ENCODE measurements at places on chromosomes 13 and 19.

DNA sequence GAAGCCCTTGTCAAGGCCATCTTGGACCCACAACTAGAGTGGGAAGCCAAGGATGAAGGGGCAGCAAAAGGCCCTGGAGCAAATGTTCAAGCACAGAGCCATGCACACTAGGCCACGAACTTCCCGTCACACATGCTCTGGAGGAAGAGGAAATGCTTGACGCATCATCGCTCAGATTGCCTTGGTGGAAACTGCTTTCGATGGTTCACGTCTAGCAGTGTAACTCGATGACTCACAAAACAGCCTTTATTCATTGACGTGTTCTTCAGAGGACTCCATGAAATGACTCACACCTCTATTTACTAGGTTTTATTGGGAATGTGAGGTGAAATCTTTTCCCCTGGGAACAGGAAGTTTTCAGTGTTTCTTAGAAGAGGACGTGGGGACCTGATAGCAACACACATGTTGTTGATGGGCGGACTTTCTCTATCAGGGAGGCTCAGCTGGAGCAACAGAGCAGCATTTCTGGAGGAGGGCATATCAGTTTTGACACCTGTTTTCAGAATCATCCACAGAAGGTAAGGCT is 79.8 kb upstream of the FLT1 start:
- no peak for DNase-seq

- no peak for DNase-seq
Observed at GRCh38 chr13:33134213-33134612, 118.0 kb downstream of the KL start.

GRCh38 chr19:18710996-18711751 is 27.7 kb downstream of the CRTC1 start:
- DNase-seq = no peak

DNA sequence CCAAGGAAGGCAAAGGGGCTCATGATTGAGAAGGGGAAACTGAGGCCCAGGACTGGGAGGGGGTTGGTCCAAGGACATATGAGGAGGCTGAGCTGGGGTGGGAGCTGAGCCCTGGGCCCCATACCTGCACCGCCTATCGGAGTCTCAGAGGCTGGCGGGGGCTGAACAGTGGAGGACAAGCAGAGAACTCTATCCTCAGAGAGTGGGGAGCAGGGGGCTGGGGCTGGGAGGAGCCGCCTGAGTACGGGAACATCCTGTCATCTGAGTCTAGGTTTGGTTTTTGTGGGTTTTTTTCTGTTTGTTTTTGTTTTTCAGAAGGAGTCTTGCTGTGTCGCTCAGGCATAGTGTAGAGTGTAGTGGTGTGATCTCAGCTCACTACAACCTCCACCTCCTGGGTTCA is 6.2 kb downstream of the ARRDC2 start:
- DNase-seq = no peak

DNA sequence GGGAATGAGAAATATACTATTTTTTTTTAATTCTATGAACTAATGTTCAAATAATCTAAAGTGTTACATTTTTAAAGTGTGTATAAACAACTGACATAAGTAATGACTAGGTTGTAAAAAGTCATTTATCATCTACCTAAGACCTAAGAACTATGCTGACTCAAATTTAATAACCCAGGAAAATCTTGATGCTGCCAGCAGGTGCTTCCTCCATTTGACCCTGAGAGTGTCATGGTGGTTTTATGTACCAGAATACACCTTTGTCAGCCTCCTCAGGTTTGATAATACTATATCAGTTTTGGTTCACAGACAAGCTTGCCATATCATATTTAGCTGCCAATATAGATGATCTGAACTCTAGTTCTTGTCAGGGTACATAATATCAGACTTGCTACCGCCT is 1151.2 kb downstream of the PCDH17 start:
- DNase-seq = no peak

DNA sequence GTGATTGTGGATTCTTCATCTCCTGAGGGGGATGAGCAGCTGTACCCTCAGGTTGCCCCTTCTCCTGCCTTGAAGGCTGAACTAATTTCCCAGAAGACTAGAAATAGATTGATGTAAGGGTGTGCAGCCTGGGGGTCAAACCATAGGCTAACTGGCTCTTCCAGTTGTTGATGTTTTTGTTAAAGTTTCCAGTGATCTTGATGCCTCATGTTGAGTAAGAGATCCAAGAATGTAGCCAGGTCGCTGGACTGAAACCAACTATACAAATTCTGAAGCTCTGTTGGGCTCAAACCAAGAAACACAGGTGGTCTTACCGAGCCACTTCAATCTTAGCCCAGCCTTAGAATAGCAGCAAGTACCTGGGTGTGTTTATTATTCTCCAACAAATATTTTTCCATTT is 391.8 kb downstream of the KLF5 start:
- DNase-seq = no peak

DNA sequence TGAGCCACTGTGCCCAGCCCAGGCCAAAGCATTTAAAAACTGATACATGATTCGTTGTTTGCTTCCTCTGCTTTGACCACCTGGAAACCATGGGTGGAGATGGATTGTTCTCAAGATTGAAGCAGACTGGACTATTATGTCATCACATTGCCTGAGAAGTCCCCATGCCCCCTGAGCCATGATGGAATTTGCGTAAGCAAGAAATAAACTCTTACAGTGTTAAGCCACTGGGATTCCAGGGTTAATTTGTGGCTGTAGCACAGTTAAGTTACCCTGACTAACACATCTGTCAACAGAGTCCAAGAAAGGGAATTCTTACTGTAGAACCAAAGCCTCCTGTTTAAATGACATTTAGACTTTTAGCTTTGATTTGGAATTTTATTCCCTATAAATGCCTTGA is 19.4 kb upstream of the DHRS12 start:
- DNase-seq = no peak

- no peak for DNase-seq
Observed at GRCh38 chr19:8306235-8307054, 1.7 kb downstream of the CD320 start.

GRCh38 chr19:37007587-37008220 is 70.5 kb upstream of the ZNF420 start:
- no peak for DNase-seq

- peak; percentile 56 for DNase-seq
Observed at GRCh38 chr13:99228737-99229691, 28.4 kb downstream of the UBAC2 start.

GRCh38 chr19:5826531-5827341 is 12.8 kb downstream of the FUT6 start:
- DNase-seq = no peak

DNA sequence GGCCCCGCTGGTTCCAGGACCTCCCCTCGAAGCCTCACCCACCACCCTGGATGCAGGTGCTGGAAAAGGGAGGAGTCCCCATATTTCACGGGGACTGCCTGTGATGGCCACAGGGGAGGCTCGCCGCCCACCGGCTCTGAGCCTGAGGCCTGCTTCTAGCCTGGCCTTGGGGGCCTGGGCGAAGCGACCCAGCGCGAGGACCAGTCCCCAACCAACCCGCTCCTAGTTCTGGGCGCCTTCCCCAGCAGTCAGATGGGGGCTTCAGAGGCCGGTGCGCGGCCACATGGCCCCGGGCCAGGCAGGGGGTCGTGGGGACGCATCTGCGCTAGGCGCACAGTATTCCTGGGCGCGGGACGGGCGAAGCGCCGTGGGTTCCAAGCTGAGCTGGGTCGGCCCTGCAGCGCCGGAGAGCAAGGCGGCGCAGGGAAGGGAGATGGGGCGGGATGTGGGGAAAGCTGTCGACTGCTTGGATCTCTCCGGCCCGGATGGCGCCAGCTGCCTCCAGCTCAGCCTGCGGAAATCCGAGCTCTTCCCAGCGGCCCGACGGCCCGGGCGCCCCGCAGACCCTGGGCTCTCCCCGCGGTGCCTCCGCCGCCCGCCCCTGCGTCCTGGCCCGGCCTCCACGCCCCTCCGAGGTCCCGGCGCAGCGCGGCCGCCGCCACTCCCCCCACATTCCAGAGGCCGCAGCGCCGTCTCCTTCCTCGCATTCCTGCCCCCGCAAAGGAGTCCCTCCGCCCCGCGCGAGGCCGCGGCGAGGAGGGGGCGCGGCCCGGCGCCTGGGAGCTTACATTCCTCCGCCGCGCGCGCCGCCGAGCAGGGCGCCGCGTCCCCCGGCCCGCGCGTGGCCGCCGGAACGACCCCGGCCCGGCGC is at the start of gene WTIP:
Gene WTIP, plus strand, starts transcription at position 788 of the 871 bp plus-strand sequence. CDS start 217 bp downstream, outside the sequence.
- no peak for DNase-seq

- DNase-seq = no peak
Observed at GRCh38 chr13:46575301-46575771, 22.4 kb downstream of the LRCH1 start.

GRCh38 chr13:81171065-81171647 is 830.2 kb upstream of the SPRY2 start:
- no peak for DNase-seq

DNA sequence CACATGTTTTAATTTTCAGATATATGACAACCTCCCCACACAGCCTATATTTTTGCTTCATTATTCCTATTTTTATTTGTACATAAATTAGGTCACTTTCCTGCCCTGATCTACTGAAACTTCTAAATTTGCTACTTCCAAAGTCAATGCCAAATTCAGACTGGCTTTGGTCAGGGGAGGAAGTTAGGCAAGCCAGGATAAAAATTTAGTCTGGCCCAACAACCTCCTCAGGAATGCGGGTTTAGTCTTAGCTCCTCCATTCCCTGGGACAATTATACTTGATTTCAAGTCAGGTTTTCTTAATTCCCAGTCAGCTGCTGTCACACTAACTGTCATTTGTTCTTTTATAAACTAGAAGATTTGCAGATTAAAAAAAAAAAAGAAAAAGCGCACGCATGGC is 84.3 kb downstream of the TM9SF2 start:
- no peak for DNase-seq

DNA sequence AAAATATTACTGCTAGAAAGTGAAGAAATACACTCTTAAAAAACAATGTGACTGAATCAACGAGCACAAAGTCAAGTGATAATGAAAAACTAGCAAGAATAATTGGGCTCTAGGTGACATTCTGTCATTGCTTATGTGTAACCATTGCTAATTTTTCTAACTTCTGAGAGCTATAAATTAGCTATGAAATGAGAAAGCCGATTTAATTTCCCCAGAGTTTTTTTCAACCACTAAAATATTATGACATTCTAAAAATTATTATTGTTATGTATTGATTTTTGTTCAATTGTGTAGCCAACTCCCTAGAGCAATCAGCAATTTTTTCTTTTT is 458.6 kb upstream of the ATXN8OS start:
- DNase-seq = no peak

DNA sequence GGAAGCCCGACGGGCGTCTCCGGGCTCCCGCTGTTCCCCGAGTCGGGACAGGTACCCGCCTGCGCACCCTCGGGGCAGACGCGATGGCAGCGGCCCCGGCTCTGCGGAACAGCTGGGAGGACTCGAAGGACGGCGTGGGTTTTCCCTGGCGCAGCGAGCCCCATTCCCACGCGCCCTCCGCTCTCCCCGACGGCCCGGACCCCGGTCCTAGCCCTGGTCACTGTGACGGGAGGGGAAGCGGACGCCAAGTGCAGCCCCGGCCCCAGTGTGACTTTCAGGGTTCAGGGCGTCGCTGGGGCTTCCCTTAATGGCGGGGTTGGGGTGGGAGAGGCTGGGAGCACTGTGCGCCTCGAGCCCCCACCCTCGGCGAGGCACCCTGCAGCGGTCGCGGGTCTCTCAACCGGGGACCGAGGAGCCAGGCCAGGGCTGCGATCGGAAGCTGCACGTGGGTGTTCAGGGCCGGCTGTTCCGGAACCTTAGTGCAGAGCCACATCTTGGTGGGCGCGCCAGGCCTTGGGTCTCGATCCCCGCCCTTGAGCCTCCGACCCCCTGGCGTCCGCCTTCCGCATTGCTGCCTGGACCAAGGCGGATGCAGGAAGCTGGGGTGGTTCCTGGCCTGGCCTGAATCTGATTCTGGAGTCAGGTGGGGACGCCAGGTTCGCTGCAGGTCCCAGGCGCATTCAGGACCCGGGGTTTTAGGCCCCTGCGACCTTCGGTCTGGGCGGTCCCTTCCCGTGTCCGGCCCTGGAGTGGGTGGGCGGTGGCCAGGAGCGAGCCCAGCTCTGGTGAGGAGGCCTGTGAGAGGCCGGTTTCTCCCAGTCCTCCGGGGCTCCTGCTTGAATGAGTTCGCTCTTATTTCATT is 3.5 kb downstream of the LGALS7B start:
- no peak for DNase-seq

DNA sequence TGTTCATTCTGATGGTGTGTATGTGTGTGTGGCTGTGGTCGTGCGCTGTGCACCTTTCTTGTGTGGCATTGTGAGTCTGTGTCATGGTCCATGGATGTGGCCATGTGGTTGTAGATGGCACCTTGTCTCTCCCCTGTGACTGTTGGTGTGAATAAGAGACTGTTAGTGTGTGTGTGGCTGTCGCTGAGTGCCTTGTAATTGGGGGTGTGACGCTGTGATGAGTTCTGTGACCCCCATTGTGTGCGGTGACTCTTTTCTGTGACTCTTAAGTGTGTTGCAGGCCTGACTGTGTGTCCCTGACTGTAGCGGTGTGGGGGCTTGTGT is 804 bp downstream of the PLPPR2 start:
- no peak for DNase-seq

- no peak for DNase-seq
Observed at GRCh38 chr13:38372820-38373383, 23.3 kb downstream of the UFM1 start.

GRCh38 chr13:94345374-94346195 is 133.9 kb downstream of the DCT start:
- no peak for DNase-seq

GRCh38 chr13:30816736-30817135 is 81.4 kb downstream of the ALOX5AP start:
- DNase-seq = no peak
